Endodermal cell (in vitro differentiated cells): ENCODE measurements at places on chromosomes 4 and X. TPM values are rescaled to one million over a fixed set of nuclear protein-coding genes. Genes with fewer than 3 reads are reported as not detected.

Gene MTMR8
- total RNA-seq: 2.9 and 4.3 TPM in 2 replicates

Gene SSX3
- total RNA-seq: not detected in 2 replicates

Gene ASB11
- not detected in 3 replicates for total RNA-seq

Gene SPANXA2
- total RNA-seq: not detected in 2 replicates

DNA sequence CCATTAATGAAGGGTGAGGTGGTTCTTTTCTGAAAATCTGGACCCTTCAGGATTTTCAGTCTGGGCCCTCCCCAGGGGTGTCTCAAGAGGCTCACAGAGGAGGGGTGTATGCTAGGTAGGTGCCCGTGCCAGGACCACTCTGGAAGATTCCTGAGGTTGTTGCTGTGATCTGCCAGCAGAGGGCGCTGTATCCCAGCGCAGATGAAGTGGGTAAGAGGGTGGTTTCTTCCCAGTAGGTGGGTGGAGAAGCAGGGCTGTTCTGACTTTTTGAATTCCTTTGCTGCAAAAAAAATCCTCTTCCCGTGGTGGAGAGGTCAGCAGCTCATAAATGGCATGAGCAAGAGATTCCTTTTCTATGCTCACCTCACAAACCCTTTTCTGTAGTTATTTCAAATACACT is 51.1 kb downstream of the SCML1 start:
- peak; percentile 79 for DNase-seq

- no peak for DNase-seq
These were observed 58.2 kb upstream of the NPNT start for GRCh38 chr4:105837037-105837436.

DNA sequence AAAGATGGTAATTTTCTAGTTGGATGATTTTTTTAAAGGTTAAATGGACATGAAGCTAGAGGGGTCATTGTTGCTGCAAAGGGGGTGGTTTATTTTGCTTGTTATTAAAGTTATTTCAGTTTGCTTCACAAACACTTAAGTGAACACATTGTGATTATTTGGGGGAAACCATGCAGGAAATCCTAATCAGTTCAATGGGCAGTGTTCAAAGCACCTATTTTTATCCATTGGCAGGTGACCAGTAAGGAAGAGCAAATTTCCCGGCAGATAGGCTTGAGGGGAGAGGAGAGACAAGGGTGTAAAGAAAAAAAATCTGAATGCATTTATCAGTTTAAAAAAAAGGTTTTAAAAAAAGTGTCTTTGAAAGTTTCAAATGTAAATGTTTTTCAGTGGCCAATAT is 17.6 kb downstream of the GPR174 start:
- no peak for DNase-seq

DNA sequence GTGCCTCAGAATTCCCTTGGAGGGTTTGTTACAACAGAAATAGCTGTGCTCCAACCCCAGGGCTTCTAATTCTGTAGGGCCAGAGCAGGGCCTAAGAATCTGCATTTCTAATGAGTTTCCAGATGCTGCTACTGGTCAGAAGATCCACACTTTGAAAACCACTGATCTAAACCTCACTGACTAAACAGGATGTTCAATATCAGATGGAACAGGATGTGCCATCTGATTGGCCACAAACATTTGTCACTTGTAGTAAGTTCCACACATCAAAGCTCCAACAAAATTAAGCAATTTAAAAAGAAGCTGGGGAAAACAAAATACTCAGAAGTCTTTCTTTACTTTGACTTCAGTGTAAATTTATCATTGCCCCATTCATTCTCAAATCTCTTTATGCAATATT is 14.3 kb downstream of the CASK start:
- DNase-seq: no peak

- DNase-seq: no peak
These were observed 382.7 kb upstream of the GALNTL6 start for GRCh38 chr4:171430495-171430894.

- DNase-seq: no peak
These were observed 219.2 kb upstream of the FAT1 start for GRCh38 chr4:186942758-186943377.

- no peak for DNase-seq
These were observed 102.0 kb downstream of the TSPAN5 start for GRCh38 chr4:98556451-98556850.

DNA sequence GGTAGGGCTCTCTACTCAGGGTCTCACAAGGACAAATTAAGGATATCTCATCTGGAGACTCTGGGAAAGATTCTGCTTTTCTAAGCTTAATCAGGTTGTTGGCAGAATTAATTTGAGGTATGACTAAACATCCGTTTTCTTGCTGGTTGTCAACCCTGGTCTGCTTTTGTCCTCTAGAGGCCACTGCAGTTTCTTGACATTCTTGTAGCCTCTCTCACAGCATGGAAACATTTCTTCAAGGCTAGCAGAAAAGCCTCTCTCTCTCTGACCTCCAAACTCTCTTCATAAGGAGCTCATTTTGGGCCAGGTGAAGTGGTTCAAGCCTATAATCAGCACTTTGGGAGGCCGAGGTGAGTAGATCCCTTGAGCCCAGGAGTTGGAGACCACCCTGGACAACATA is 749.5 kb upstream of the PCDH7 start:
- peak; percentile 60 for DNase-seq

DNA sequence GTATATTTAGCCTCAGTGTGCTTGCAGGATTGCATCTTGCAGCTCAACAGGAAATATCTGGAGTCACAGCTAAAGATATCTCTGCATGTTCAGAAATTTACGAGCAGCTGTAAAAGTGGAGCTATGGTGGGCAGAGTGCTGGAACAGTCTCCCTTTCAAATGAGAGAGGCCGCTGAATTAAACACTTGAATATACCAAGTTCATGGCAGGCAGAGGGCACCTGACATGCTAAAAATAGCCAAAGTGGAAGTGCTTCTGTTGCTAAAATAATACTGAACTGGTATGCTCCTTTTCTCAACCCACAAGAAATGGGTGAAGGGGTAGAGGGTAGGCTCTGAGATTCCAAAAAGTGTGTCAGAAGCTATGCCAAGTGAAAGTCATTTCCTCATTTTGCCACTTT is 98.1 kb downstream of the MGST2 start:
- DNase-seq: no peak

GRCh38 chr4:127509155-127509554 is 123.6 kb upstream of the INTU start:
- no peak for DNase-seq

- DNase-seq: peak; percentile 62
These were observed 30.6 kb upstream of the IL9R start for GRCh38 chrX:155966876-155967275.

- peak; percentile 84 for DNase-seq
These were observed 829 bp downstream of the ELOVL6 start for GRCh38 chr4:110197529-110198042.

- DNase-seq: peak; percentile 21
These were observed 52.1 kb downstream of the PSAPL1 start for GRCh38 chr4:7382634-7383014.
